ENCODE measurements at places on chromosomes 4 and X.

DNA sequence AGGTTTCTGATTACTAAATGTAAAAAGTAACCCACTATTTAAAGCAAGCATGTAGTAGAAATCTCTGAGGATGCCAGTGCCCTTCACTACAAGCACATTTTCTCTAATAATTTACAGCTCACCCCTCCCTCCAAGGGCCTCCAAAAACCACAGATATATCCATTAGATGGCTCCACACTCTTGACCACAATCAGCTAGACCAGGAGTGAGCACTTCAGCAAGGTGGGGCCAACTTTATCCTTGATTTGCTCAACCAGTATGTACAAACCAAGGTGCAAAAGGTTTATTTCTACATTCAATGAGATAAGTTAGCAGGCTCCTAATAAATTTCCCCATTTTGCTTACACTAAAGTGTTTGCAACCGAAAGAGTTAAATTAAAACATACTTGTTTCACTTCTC is 35.8 kb downstream of the RFC1 start:
- ATAC-seq = no peak

DNA sequence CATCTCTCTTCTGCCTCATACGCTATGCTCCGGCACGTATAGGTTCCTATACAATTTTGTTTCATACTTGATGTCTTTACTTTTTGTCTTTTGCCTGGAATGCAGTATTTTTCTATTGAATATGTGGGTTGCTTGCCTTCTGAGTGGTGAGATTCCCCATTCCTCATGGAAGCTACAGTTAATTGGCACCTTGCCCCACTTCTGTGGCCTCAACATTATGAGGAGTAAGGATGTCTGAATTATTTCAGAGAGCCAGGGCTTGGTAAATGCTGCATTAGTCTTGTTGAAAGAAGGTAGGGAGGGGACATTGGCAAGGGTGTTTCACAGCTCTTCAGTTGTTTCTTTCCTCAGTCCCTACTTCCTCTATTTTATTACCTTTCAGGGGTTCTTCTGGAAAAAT is 23.0 kb downstream of the CDKL5 start:
- ATAC-seq = no peak

- ATAC-seq = no peak
Observed at GRCh38 chrX:150358651-150359050, 4.5 kb upstream of the MAMLD1 start.

GRCh38 chr4:165368114-165368513 is 10.7 kb upstream of the CPE start:
- no peak for ATAC-seq

DNA sequence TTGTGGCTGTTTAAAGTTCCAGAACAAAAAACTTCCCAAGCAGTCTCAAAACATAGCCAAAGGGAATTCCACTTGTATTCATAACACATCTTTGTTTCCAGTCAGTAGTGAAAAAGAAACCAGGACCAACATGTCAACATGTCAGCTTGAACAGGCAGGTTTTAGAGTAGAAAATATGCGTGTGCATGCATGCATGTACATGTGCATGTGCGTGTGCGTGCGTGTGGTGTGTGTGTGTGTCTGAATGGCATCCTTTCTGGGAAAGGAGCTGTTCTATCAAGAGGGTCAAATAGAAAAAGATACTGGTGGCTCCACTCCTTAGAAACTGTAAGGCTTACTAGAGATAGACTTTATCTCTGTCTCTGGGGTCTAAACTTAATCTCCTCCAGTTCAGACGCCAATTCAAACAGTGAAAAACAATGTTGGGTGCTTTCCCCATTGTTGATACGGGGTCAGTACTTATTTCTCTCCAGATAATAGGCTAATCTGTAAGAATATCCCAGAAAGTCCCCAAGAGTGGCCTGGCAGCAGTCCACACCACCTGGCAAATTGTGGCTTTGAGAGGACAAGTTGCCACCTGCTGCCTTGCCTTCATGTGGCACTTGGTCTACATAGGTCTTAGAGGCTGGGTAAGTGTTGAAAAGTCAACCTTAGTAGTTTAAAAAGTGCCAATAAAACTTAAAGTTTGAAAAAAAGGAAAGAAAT is 110.4 kb downstream of the SCD5 start:
- ATAC-seq = peak; percentile 33

DNA sequence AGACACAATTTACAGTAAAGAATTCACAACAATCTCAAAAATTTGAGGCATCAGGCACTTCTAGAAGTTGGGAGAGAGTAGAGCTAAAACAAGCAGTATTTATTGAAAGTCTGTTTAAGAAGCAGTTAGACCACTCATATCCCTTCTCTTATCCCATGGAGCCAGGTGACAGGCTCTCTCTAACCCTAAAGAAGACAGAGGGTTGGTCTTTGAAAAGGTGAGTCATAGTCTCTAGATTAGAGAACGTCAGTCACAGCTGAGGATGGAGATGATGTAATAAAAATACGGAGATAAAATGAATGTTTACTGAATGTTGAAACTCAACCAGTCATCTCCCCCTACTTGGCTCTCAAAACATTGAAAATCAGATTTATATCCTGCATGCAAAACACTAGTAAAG is 223.8 kb downstream of the CHIC2 start:
- peak; percentile 25 for ATAC-seq

DNA sequence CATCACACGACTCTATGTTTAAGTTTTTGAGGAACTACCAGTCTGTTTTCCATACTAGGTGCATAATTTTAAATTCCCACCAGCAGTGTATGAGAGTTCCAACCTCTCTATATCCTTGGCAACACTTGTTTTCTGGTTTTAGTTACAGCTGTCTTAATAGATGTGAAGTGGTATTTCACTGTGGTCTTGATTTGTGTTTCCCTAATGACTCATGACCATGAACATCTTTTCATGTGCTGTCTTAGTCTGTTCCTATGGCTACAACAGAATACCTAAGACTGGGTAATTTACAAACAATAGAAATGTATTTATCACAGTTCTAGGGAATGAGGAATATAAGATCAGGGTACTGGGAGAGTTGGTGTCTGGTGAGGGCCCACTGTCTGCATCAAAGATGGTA is 51.5 kb upstream of the GPR78 start:
- ATAC-seq = no peak

DNA sequence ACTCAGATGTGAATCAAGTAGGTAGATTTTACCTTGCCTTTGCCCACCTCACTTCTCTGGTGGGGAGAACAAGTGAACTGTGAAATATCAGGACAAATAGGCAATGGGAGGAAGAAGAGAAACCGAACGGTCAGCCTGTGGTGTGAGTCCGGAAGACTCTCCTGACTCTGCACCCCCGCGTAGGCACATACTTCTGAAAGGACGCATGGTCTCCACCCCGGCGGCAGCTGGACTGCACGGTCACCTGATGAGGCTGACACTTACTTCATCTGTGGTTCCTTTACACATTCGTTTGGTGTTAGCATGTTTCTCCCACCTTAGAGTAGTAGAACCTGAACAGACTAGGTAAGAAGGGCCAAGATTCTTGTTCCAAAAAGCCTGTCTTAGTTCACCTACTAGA is 58.4 kb downstream of the NELFA start:
- no peak for ATAC-seq

- ATAC-seq = no peak
Observed at GRCh38 chr4:156060661-156061060, 107.0 kb upstream of the CTSO start.

- ATAC-seq = no peak
Observed at GRCh38 chr4:11261066-11261850, 167.4 kb downstream of the HS3ST1 start.

GRCh38 chr4:166021617-166022016 is 148.6 kb downstream of the TLL1 start:
- no peak for ATAC-seq

- peak; percentile 38 for ATAC-seq
Observed at GRCh38 chrX:40201329-40201885, 103.6 kb upstream of the BCOR start.

- peak; percentile 77 for ATAC-seq
Observed at GRCh38 chrX:123920105-123920785, 41.3 kb upstream of the STAG2 start.

DNA sequence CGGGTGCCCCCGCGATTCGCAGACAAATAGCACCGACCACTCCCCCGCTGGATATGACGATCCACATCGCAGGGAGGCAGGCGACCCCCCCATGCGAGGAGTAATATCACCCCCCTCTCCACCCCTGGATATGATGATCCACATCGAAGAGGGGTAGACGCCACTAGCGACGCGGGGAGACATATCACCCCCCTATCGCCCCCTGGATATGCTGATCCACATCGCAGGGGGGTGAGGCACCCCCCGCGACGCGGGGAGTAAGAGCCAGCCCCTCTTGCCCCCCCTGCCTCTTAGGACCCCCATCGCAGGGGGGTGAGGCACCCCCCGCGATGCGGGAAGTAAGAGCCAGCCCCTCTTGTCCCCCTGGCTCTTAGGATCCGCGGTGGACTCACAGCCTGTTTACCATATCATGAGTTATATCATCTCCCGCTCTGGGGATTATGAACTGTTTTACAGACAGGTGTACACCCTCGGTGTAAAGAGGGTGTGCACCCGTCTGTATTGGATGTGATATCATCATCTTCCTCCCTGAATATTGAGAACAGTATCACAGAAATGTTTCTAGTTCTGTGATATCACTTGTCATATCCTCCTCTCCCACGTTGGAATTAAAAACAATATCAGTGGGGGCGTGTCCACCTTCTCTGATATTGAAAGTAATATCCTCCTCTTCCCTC is 22.7 kb upstream of the DRD5 start:
- no peak for ATAC-seq

GRCh38 chrX:149370097-149370496 is 135.0 kb downstream of the IDS start:
- no peak for ATAC-seq

DNA sequence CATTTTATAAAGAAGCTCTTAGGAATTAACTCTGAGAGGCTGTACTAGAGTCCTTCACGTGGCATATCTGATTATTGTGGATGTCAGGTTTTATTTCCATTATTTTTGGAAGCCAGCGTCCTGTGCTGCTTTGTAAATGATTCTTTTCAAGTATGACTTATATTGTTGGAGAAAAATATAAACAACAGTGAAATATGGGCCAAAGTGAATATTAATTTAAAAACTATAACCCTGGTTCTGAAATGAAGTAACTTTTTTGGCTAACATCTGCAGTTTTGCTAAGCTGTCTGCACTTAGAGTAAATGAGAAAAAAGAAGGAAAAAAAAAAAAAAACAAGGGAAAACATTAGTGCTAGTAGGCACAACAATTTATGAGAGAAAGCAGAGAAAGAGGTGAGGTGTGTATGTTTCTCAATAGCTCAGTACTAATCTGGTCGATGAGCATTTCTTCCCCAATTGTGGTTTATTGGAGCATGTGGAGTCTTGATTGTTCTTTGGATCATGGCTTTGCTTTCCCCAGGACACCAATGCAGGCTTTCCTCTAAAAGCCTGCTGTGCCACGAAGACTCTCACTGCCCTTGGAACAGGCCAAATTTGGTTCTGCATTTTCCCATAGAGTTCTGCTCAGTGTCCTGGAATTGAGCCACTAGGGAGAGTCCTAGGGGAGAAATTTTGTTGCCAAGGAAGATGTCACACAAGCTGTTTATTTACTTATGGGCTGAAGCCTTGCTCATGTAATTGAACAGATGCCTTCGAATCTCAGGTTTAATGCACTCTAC is 273.3 kb downstream of the DKK2 start:
- no peak for ATAC-seq

- ATAC-seq = no peak
Observed at GRCh38 chrX:23246001-23246400, 88.6 kb upstream of the PTCHD1 start.

DNA sequence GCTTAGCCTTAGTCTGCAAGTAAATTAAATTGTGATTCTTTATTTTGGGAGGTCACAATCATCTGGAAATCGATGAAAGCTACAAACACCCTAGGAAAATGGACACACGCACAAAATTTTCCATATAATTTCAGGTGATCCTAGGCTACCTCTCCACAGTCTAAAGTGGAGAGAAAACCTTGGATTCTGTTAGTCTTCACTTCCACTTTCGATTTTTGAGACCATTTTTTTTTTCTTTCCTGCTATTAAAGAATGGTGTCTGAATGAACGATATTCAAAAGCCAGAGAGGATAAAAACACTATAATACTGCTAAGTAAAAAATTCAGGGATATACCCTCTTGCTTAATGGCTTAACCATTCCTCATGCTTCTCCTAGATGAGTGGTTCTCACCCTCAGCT is 1.7 kb downstream of the FBXL5 start:
- ATAC-seq = no peak

- ATAC-seq = no peak
Observed at GRCh38 chr4:3522326-3522640, 9.9 kb downstream of the LRPAP1 start.

DNA sequence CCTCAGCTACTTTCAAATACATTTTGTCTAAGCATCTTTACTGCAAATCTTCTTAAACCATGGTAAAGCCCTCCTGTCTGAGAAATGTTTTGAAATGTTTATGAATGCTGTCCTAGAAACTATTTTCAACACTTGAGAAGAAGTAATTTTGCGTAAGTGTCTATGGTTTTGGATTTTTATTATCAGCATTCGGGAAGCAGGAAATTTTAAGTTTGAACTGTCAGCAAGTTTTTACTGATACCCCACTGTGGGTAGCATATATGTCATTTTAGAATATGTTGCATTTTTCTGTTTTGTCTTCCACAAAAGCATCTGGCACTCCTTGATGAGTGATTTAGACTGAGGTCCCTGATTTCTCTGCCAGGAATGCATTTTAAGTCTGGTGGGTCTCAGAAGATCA is 302.4 kb upstream of the GIMD1 start:
- ATAC-seq = no peak

- no peak for ATAC-seq
Observed at GRCh38 chr4:149296503-149296902, 519.1 kb downstream of the IQCM start.

- ATAC-seq = no peak
Observed at GRCh38 chr4:1056671-1057402, 45.4 kb downstream of the FGFRL1 start.

DNA sequence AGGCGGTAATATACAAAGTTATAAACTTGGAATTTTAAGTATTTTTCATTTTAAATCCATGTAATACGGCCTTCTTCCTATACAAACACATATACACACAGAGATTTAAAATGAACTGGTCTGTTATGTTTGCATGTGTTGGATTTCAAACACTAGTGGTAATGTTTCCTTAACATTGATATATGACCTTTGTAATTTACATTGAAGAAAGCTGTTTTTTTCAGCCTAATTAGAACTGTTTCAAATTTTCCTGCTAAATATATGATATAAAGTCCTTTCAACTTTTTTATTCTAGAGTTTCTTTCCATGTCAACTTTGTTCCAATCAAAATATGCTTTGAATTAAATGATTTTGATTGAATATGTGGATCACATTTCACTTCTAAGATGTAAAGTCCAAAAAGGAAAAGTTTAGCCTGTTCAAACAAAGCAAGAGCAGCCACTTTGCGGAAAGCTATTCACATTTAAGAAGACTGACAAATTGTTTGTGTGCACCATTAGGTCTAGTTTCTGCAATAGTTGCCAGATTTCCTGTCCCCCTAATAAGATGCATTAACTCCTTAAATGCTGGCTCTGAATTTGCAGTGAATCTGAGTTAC is 226.0 kb upstream of the MAB21L2 start:
- no peak for ATAC-seq

- ATAC-seq = peak; percentile 93
Observed at GRCh38 chrX:53071604-53072417, 10.4 kb upstream of the TSPYL2 start.
